ENCODE measurements at places on chromosomes 3 and 15. TPM values are rescaled to one million over a fixed set of nuclear protein-coding genes. Genes with fewer than 3 reads are reported as not detected.

INKA1 gene
- total RNA-seq, result 2.0 TPM

ACAN gene
- 0.25 TPM for total RNA-seq

GRCh38 chr3:183637106-183637486, 1.7 kb downstream of the KLHL24 start:
- no peak for DNase-seq

GRCh38 chr15:43511012-43511885, 6.2 kb upstream of the MAP1A start:
- DNase-seq, result no peak

TRIM69 gene
- total RNA-seq, result 72.1 TPM

LRRIQ4 gene
- not detected for total RNA-seq

BLM gene
- 15.3 TPM for total RNA-seq

- no peak for DNase-seq
These were observed 23.3 kb downstream of the RASGRF1 start for GRCh38 chr15:79067072-79067833.

SLC2A2 gene
- not detected for total RNA-seq

MNS1 gene
- total RNA-seq, result 0.77 TPM

ECE2 gene
- total RNA-seq, result not detected

DNA sequence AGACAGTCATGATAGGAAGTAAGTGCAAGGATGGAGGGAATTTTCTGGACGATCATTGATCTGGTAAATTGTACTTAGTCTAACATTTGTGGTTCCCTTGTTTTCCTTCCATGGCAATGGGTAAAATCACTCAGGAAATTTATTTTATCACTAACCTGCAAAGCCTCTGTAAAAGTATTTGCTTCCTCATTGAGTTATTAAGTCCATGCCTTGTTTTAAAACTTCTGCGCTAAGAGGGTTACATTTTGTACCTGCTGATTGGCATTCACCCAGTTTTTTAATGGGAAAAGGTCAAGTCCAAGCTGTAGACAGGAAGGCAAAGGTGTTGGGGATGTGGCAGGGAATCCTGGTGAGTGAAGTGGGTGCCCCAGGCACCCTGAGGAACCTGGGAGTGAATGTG, 146.2 kb upstream of the NR2F2 start:
- DNase-seq, result no peak

GRCh38 chr15:101441696-101442095, 47.8 kb downstream of the PCSK6 start:
- DNase-seq, result no peak

- no peak for DNase-seq
These were observed 851.1 kb downstream of the FHIT start for GRCh38 chr3:60399861-60400845.

DNA sequence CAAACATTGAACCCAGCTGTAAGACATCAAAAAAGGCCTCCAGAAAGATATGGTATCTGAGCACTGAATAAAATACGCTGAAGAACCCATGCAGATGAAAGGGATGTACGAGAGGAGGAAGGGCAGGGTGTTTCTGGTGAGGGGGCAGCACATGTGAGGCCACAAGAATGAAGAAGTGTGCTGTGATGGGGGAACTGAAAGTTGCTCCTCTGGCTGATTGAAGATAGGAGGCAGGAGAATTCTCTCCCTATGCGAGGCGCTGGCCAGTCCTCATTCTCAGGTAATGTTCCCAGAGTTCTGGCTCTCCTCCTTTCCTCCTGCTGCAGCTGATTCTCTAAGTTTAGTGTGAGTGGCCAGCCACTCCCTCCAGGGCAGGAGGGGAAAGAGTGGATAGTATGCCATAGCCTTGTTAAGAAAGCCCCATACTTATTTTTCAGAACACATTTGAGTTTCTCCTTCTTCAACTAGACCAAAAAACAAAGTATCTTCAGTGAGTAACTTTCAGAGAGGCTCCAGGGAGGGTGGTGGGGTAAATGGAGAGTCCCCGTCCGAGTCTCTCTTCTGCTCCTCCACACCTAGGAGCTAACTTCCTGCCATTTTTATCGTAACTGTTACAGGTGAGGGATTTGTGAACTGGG, 26.9 kb upstream of the MYO1E start:
- no peak for DNase-seq

GRCh38 chr15:85730001-85730820, 64.5 kb downstream of the KLHL25 start:
- DNase-seq, result no peak

BDH1 gene
- 54.8 TPM for total RNA-seq

SMCO1 gene
- 46.6 TPM for total RNA-seq

- no peak for DNase-seq
These were observed 28.9 kb downstream of the PLA2G4D start for GRCh38 chr15:42065468-42065867.

DGKG gene
- total RNA-seq, result 43.1 TPM

GRCh38 chr3:50401978-50402595, 42.8 kb upstream of the TMEM115 start:
- DNase-seq, result no peak

DNA sequence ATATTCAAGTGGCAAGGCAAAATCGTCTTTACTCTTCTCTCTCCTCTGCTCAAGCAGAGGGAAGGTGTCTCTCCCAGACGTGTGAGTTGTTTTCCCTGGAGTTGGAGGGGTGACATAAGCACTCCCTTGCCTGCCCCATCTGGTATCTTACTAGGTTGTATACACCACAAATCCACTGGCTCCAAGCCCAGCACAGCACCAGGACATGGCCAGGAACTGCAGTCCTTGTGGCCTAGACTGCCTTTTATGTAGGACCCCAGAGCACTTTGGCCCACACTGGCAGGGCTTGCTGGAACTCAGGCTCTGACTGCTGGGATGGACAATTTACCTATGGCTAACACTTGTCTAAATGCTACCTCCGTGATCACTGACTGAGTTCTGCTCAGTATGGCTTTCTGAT, 34.0 kb downstream of the DZIP3 start:
- DNase-seq, result no peak

DNA sequence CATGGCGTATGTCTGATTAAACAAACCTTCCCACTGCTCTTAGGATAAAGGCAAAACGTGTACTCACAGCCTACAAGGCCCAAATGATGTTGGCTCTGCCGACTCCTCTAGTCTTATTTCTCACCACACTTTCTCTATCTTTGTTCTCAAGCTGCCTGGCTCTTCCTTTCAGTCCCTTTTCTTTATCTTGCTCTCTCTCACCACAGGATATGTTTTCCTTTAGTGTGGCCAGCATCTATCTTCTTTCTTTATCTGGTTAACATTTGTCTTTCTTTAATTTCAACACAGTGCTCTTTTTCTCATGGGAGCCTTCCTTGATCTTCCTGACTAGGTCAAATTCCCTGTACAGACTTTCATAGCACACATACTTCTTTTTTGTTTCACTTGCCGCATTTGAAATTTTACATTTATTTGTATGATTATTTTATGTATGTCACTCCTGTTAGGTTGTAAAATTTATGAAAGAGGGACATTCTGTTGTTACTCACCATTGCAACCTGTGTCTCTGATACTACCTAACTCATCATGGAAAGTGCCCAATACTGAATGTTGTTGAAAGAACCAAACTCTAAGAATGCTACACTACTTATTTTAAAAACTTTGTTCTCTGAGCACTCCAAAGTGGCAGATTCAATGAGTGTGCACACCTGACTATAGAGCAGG, 328.9 kb upstream of the CBLB start:
- no peak for DNase-seq

DNA sequence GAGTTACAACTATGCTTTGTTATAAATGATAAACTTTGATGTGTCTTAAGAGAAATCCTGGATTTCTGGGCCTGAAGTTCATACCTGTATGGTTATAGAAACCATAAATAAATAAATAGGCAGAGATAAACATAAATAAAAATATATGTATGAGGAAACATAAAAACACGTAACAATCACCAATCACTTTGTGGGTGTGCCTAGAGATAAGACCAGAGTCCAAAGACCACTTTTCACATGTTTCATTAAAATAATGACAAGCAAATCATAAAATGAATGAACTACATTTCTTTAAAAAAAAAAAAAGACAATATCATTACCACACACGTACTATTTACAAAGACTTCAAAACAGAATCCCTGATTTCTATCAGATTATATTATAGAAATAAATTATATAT, 14.1 kb downstream of the PIK3R4 start:
- DNase-seq, result no peak

SEMA3G gene
- 17.2 TPM for total RNA-seq

FBXW12 gene
- 0.28 TPM for total RNA-seq

DNA sequence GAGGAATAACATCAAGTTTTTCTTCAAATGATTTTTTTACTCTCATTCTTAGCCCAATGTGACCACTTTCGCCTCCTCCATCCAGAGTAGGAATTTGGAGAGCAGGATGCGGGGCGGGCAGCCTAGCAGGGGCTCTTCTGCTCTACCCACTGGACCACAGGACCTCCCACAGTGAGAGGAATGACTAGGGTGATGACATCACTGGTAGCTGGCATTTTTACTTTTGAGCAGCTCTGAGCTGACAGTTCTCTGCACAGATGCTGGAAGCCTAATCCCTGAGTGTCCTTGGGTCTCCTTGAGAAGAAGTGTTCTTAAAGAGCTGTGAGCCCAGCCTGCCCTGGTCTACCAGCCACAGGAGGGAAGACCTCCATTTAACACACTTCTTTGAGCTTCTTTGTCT, 1.4 kb upstream of the HCN4 start:
- DNase-seq, result no peak

GRCh38 chr15:70337277-70338186, 239.8 kb upstream of the TLE3 start:
- no peak for DNase-seq

NAA50 gene
- 63.3 TPM for total RNA-seq

BUB1B gene
- total RNA-seq, result 5.1 TPM

DNA sequence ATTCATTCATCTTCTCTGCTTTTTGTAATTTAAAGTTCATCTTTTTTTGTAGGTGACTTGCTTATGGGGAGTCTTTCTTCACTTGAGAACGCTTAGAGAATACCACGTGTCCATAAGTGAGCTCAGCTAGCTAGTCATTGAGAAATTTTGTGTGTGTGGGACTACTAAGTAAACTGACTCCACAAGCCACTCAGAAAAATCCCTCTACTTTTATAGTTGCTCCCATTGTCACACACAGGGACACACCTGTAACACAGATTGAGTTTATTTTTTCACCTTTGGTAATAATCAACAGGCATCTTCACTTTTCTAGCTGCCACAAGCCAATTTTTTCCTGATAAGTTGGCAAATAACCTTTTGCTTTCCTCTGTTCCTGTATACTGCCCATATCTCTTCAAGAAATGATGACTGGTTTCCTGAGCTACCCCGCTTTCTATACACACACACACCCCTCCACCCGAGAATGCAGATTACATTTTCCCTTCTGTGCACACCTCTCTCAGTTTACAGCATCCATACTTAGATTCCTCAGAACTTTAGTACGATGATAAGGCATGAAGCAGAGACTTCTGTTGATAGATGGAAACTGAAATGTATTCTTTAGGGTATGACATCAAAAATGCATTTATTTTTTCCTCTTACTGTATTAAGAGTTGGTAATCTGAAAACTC, 4.6 kb downstream of the TSC22D2 start:
- DNase-seq, result no peak

DNA sequence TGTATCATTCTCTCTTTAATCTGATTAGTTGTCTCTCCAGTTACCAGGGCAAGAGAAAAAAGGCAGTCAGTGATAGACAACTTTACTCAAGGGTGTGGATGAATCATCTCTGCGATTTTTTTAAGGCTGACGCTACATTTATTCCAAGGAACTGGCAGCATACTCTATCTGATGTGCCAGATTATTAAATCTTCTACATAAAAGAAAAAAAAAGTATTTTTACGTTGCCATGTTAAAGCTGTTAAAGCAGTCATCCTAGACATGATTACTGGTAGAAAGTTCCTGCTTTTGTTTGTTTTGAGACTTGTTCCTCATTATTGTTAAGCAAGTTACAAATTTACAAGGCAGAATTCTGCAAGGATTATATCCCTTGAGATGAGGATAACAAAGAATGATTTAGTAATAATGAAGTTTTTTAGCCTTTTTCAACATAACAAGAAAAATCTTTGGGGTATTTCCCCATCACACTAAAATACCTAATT, 121.7 kb downstream of the CBLB start:
- DNase-seq, result no peak

CYP1A2 gene
- total RNA-seq, result not detected

PLOD2 gene
- total RNA-seq, result 12.8 TPM

- DNase-seq, result no peak
These were observed 237.5 kb downstream of the ZPLD1 start for GRCh38 chr3:102672305-102672704.

DNA sequence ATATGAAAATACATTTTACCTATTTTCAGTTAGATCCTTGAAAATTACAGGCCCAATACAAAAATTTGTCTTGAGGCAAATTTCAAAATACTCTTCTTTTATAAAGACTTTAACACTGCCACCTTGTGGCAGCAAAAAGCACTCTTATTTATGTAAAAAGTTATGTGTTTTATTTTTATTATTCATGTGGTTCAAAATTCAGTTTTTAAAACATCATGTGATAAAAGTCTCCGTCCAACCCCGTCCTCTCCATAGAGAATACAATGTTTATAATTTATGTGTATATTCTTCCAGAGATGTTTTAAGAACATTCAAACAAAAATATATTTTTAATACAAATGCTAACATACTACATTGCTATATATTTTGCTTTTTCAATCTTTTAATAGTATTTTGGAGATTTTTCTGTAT, 36.9 kb upstream of the TRIM59 start:
- DNase-seq, result no peak

DNA sequence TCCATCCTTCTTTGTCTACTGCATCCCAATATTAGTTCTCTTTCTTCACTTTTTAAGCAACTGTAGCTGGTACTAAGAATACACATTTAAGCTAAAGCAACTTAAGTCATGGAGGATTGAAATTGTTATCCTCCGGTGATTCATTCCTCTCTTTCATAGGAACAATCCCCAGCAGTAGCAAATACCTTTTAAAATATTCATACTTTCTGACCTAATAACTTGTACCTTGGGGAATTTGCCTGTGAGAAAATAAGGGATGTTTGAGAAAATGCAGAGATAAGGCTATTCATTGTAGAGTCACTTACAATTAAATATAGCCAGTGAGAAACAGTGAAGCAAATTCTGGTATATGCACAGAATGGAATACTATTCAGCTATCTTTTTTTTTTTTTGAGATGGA, 66.0 kb downstream of the VPS13C start:
- DNase-seq, result no peak

DNA sequence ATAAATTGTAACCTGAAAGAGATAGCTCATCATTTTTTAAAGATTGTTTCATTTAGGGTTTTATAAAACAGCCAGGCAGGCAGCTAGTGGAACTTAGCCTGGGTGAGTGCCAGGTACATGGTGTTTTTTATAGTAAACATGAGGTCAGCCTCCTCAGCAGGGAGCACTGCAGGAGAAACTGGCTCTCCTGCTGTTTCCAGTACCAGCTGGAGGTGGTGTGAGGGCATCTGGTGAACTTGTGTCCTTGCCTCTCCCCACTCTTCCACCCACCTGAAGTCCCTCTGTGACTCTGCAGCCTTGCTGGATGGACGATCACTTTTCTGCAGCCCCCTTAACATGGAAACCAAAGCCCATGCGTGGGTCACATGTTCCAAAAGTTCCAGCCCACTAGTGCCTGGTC, 128.4 kb downstream of the FAM174B start:
- peak; percentile 17 for DNase-seq

MED12L gene
- total RNA-seq, result 0.85 TPM

CA12 gene
- 1.3 TPM for total RNA-seq

Measured in heart right ventricle (tissue), 16 donors.